ENCODE measurements at places on chromosomes 12 and 14.

GRCh38 chr12:89206390-89206789, 145.9 kb downstream of the DUSP6 start:
- DNase-seq, result no peak

GRCh38 chr14:87049950-87050349, 943.0 kb downstream of the GALC start:
- no peak for DNase-seq

GRCh38 chr12:108119126-108119973, 9.7 kb upstream of the WSCD2 start:
- peak; percentile 55 for DNase-seq

- no peak for DNase-seq
These were observed 19.4 kb downstream of the UTP20 start for GRCh38 chr12:101299346-101299745.

DNA sequence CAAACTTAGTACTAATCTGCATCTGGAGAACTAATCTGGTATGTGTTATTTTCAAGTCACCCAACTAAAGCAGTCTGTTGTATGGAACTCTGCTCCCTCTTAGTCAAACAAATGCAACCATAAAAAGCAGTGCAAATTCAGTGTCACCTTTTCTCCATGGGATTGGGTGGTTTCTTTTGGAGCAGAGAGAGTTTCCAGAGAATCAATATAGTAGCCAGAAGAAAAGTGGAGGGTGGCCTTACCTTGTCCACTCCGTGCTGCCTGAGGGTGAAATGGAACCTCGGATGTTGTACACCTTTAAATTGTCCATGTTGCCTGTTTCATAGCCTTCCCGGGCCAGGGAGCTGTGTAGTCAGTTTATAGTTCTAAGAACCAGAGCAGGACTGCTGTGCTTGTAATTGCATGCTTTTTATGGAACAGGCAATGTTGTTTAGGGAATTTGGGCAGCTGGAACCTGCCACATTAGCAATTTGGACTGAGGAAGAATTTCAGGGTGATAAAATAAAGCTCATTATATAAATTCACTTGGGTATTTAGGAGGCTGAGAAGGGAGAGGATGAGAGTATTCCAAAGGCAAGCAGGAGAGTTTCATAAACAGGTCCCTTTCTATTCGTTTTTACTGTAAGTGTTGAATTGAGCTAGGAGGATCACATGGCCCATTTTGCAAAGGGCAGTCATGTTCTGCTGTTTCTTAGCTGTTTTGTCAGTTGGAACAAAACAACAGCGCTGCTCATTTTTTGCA, 60.5 kb downstream of the CRADD start:
- DNase-seq, result no peak

DNA sequence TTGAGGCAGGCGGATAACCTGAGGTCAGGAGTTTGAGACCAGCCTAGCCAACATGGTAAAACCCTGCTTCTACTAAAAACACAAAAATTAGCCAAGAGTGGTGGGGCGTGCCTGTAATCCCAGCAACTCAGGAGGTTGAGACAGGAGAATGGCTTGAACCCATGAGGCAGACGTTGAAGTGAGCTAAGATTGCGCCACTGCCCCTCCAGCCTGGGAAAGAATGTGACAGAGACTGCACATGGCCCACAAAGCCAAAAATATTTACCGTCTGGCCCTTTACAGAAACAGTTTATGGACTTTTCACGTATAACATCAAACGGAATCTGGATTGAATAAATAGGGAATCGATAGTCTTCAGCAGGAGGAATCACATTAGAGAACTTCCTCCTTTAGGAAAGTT, 3.5 kb downstream of the RSRC2 start:
- no peak for DNase-seq

- DNase-seq, result no peak
These were observed 287.0 kb downstream of the RERGL start for GRCh38 chr12:17802657-17803641.

GRCh38 chr12:15690320-15690719, 98.9 kb downstream of the EPS8 start:
- DNase-seq, result no peak

DNA sequence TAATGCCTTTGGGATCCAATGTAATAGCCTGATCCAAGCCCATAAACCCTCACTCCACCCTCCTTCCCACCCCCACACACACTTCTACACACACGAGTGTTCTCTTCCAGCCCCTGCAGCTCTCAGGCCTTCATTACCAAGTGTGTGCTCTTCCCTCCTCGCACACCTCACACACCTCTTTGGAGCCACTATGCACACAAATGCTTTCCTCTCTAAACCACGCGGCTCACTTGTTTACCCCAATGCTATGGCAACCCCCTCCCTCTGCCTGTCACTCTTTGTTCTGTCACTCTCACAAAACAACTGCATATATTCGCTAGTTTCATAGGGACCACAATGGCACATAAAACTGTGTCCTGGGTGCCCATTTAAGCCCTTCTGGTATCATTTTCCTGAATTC, 35.1 kb downstream of the PPP2R5E start:
- DNase-seq, result no peak
